Stimulated activated CD8-positive, alpha-beta memory T cell treated with anti-CD3 and anti-CD28 coated beads, Interleukin-4, amount 100 ng/mL, for 1 hour (primary cell): ENCODE measurements at places on chromosomes 2 and 18.

- no peak for DNase-seq
Observed at GRCh38 chr18:34531110-34531509, 179.0 kb upstream of the DTNA start.

- DNase-seq = no peak
Observed at GRCh38 chr2:28047681-28048080, 157.2 kb downstream of the BABAM2 start.

DNA sequence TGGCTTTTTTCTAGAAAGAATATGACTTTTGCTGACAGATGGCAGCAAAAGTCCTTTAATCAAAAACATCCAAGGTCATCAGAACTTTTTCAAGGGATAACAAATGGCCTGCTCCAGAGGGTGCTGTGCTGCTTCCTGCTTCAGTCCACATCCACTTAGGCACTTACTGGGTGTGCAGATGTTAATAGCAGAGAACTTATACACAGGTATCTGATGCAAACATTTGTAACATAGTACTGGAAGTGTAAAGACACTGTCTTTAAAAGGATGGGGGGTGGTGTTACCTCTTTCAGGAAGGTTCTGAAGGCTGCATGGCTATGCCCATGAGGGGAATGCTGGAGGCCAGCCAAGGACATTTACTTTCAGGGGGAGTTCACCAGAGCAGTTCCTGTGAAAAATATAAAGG lies 5.5 kb downstream of the HOXD8 start:
- no peak for DNase-seq

DNA sequence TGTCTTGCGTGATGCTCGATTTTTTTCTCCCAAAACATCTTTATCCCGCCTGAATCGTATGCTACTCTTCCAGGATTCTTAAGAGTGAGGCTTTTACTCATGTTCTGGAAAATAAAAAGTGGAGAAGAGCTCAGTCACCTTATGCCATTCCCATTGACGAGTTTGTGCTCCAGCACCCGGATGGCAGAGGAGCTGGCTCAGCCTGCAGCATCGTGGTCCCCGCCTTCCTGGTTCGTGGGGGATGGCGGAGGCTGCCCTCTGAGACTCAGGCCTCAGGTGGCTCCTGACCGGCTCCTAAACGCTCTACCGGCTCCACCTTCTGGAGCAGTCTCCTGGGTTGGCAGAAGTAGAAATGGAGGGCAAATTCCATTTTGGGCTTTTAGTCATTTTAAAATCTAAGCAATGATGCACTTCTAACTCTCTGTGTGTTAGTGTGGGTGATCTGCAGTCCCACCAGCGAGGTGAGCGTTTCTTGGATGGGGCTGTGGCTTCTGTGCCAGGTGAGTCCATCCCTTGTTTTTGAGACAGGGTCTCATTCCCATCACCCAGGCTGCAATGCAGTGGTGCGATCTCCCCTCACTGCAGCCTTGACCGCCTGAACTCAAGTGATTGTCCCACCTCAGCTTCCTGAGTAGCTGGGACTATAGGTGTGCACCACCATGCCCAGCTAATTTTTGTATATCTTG lies 27.8 kb downstream of the RTP5 start:
- DNase-seq = no peak

DNA sequence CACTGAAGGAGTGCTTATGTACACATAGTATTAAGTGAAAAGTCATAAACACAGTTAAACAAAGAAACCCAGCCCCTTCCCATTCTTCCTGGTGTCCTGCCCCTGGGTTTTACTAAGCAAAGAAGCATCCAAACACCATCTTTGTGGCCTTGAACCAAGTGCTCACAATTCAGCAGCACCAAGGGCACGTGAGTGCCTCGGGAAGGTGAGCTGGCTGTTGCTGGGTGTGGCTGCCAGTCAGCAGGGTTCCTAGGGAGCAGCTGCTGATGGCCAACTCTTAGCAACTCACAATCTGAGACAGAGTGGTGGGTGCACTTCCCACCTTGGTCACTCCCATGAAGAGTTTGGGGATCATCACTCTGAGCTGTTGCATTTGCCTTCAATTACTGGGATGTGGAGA lies 97.7 kb upstream of the PGAP1 start:
- no peak for DNase-seq

DNA sequence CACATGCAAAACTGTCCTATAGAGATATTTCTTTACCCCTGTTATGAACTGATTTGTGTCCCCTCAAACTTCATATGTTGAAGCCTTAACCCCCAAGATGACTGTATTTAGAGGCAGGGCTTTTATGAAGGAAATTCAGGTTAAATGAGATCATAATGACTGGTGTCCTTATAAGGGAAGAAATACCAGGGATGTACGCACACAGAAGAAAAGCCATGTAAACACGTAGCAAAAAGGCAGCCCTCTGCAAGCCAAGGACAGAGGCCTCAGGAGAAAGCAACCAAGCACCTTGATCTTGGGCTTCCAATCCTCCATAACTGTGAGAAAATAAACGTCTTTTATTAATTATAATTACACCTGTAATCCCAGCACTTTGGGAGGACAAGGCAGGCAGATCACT lies 101.3 kb upstream of the NDUFV2 start:
- DNase-seq = no peak

- DNase-seq = no peak
Observed at GRCh38 chr2:163347982-163348856, 387.6 kb downstream of the FIGN start.

DNA sequence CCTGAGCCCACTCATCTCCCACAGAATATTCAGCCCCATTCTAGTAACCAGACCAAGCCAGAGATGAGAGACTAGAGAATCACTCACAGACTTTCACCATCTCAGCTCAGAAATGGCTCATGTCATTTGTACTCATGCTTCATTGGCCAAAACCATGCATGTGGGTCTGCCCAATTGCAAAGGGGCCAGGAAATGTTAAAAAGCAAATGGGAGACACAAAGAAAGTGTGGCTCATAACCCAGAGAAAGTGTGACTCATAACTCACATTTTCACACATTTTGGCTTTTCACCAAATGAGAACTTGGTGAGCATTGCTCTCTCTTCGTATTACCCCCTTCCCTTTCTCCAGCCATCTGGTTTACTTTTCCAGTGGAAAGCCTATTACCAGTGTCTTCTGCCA lies 66.2 kb downstream of the MDH1 start:
- DNase-seq = no peak

DNA sequence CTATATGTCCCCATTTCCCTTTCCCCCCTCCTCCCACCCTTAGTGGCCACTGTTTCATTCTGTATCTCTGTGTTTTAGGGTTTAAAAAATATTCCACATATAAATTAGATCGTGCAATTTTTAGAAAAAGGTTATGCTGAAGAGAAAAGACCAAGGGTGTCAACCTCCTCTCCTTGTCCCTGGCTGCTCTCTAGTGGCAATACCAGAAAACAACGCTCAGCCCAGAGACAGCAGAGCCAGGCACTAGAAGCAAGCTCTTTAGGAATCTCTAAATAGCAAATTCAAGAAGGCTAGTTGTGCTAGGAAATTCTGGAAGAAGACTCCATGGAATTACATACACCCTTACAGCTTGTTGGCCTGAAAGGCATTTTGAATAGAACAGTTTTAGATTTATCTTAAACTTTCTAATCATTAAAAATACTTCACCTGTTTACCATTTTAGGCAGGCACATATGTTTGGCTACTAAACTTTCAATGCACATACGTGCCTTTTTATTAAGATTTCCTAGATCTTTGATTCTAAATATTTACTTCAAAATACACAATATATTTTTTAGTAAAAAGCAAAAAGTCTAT lies 35.1 kb upstream of the RASGRP3 start:
- DNase-seq = no peak
